ENCODE measurements at places on chromosomes 4 and X.

- no peak for DNase-seq
Observed at GRCh38 chr4:1136048-1136447, 22.7 kb upstream of the RNF212 start.

GRCh38 chrX:53237056-53237455 lies 12.0 kb upstream of the KDM5C start:
- DNase-seq: no peak

- DNase-seq: no peak
Observed at GRCh38 chr4:32884198-32884597, 2164.0 kb downstream of the PCDH7 start.

DNA sequence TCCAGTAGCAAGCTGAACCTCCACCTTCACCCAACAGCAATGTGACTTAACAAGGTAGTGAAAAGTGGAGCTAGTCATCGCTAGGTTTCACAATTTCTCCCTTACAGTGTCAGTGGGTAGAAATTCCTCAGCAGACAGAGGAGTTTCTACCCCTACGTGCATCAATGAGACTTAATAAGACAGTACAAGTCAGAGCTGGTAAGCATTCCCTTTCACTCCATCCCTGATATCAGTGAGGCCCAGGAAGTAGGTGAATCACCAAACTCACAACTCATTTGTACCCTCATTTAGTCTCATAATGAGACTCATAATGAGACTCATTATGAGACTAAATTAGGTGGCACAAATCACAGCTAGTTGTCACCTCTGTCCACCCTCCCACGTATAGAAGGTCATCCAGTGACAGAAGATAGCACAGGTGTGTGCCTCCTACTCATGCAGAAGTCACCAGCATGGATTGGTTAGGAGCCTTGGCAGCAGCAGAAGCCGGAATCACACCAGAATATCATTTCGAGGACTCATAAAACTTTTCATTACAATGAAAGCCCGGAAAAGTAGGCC lies 50.8 kb upstream of the NUDT10 start:
- DNase-seq: no peak

GRCh38 chr4:152515678-152516077 lies 20.2 kb downstream of the FBXW7 start:
- DNase-seq: no peak

DNA sequence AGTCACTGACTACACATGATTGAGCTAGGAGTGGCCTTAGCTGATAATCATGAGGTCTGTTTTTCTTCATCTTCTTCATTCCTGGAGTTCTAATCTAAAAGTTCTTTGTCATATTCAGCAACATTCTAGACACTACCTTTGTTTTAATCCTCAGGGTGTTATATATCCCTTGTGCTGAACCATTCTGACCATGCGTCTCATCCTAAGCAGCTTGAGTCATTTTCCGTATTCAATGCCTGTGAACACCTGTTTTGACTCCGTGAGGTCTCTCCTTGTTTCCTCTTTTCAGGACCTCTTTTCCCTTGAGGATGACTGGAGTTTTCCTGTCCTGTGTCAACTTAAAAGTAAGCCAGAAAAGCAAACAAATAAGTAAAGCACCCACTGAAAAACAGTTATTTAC lies 597.9 kb downstream of the GBA3 start:
- no peak for DNase-seq

- no peak for DNase-seq
Observed at GRCh38 chr4:175873707-175874106, 61.6 kb upstream of the GPM6A start.

Measured in effector CD8-positive, alpha-beta T cell (primary cell).